ENCODE measurements at places on chromosomes 3 and 15. TPM values are rescaled to one million over a fixed set of nuclear protein-coding genes. Genes with fewer than 3 reads are reported as not detected.
A peak's percentile ranks its signal among the peaks of the same experiment; 100 is the strongest.

The MEX3B gene
- 2.9 TPM for total RNA-seq

The ALDH1A3 gene
- total RNA-seq = 7.0 TPM

- no peak for DNase-seq
These were observed 609.7 kb downstream of the VGLL3 start for GRCh38 chr3:86381247-86381646.

- no peak for DNase-seq
These were observed 30.8 kb downstream of the IRAK2 start for GRCh38 chr3:10195366-10196089.

GRCh38 chr3:122102191-122102935 is 47.2 kb downstream of the CD86 start:
- DNase-seq = no peak

- DNase-seq = peak; percentile 98
These were observed 284 bp upstream of the TSC22D2 start for GRCh38 chr3:150407808-150408220.

- no peak for DNase-seq
These were observed 170.9 kb upstream of the NSMCE3 start for GRCh38 chr15:29440541-29440940.

DNA sequence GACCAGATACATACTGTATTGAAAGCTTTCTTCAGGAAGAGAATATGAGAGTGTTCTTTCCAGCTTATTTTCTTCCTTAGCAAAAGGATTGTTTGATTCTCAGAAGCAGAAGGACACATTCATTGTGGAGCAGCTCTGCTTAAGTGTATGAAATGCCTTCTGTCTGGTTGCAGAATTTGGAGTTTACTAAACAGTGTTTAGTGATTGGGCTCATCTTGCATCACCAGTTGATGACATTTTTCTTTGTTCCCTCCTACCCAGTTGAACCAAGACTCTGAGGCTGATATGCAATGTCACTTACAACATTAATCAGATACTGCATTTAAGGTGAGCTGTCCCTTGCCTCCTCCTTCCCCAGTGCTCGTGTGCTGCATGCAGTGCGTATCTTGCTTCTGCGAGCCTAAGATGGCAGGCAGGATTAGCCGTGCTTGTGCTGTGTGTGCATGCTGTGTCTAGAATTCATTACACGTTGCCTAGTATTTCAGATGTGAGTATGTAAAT is 18.4 kb downstream of the ZBTB38 start:
- no peak for DNase-seq

DNA sequence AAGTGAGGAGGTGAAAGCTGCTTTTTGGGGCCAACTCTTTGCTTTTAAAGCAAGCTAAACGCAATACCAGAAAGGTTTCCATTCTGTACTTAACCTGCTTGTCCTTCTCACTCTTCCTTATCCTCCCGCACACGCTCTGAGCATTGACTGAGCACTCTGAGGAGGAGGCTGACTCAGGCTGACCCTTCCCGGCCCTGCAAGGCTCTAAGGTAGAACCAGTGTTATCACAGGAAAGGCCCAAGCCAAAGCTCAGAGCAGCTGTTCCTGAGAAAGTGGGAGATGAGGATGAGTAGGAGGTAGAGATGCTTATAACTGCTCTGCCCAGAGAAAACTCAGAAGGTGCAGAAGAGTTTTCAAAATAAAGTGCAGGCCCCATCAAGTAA is 2.3 kb downstream of the B3GNT5 start:
- no peak for DNase-seq

- no peak for DNase-seq
These were observed 147.9 kb downstream of the SERPINI1 start for GRCh38 chr3:167883452-167883851.

DNA sequence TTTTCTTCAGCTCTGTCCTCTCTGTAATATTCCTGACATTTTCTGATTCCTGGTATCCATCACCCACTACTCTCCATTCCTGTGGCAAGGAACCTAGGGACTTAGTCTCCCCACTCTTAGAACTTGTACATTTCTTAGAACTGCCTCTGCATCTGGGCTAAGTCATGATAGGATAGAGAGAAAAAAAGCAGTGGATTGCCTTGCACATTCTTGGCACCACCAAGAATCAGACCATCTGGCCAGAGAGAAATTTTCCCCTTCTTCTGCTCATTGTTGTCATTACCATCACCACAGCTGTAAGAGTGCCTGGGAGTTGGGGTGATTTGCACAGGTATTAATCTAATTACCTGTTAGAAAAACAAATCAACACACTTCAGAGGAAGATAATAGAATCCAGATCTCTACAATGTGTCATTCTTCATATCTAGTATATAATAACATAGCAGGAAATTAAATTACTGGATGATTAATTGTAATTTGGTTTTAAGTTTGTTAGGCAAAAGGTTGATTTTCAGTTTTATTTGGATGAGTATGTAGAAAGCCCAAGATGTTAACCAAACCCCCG is 264.8 kb upstream of the ZPLD1 start:
- DNase-seq = no peak

DNA sequence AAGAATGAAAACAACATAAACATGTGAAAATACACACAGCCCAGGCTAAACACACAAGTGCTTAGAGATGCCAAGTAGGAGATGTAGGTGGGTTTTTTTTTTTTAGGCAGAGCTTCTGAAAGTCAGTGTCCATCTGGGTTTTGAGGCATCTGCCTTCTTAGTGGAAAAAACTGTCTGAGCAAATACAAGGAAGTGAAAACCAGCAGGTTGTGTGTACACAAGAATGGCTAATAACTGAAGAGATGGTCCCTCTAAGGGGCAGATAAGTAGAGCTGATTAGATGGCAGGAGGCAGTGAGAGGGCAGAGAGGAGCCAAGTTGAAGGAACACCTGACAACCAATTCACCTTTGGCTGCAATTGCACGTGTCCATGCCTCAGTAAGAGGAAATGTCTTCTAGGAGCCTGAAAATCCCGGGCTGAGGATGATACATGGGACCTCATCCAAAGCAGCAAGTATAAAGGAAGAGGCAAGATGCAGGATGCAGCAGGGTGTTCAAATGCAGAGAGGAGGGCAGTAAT is 34.9 kb downstream of the CYP19A1 start:
- no peak for DNase-seq

DNA sequence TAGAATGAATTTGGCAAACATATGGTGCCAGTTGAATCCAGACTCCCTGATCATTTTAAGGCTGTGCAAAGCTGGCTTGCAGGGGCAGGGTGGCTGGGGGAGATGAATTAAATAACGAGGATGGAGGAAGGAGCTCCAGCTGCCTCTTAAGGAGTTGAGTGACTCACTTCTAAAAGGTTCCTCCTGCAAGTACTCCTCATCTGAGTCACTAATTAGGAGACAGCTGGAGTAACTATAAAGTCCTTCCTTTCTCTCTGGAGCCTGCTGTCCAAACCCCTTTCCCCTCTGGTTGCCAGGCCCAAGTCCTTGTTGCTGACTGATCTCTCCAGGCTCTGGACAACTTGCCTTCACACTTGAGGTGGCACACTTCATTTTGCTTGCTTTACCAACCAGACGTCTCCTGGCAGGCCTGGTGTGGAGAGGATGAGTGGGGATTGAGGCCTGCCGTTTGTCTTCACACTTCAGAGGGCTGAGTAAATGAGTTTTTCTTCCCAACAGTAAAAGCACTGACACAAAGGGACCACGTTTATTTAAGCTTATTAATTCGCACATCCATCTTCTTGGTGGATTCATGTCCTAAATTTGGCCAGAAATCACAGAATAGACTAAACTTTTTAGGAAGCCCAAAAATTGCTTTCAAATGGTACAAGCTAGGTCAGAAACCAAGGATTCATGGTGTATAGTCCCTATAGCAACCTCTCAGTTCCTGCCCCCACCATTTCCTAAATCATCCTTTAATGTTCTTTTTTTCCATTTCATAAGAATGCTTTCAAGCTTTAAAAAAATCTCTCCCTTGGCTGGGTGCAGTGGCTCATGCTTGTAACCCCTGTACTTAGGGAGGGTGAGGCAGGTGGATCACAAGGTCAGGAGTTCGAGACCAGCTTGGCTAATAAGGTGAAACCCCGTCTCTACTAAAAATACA is 90.5 kb upstream of the MYRIP start:
- DNase-seq = no peak

The MESP2 gene
- total RNA-seq = not detected

- no peak for DNase-seq
These were observed 14.8 kb upstream of the BUB1B start for GRCh38 chr15:40146037-40146436.

DNA sequence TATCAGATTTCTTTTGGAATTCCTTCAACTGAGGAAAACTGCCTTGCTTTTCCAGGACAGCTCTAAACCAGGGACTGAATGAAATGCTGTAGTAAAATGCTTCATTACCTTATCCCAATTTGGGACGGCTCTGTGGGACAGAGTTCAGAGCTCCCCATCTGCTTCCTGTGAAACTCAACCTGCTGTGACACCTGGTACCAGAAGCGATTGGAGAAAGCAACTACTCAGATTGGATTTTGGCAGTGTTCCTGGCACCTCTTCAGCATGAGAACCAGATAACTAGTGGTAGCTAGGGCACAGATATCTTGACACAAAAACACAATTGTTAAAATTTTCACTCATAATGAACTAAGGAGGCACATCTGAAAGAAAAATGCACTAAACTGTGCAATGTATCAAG is 539.1 kb downstream of the SI start:
- DNase-seq = no peak

DNA sequence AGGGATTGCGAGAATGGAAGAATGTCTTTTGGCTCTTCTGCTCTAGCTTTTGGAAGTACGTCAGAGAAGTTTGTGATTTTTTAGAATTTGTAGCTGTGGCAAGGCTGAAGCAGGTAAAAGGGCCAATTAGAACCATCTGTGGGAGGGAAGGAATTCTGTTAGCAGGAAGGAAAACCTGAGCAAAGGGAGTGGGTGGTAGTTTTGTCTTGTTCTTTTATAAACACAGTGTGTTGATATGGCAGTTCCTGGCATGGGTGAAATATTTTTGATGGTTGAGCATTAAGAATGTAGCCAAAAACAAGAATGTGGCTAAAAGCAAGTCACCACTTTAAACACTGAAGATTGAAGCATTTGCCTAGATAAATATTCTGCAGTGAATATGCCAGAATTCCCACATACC is 23.8 kb downstream of the DAG1 start:
- DNase-seq = no peak

DNA sequence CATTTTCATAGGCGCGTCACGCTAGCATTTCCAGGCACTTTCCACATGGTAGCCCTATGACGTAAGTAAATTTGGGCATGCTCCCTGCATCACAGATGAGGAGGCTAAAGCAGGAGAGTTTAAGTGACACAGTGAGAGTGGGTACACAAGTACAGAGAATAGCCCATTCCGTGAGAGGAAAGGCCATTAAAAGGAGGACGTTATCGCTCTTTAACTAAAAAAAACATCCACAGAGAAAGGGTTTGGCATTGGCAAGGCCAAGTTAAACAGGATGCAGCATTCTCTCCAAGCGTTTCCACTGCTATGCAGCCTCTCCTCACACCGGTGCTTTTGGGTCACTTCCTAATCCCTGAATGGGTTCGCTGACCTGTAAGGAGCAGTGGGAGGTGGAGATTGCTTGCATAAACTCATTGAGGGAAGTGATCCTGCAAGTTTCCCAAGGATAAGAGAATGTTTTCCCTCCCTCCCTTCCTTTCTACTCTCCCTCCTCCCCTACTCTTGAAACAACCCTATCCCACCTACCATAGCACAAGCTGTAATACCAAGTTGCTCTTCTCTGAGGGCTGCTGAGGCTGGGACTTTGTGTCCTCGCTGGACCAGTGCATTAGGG is 147.7 kb downstream of the VGLL4 start:
- DNase-seq = no peak

DNA sequence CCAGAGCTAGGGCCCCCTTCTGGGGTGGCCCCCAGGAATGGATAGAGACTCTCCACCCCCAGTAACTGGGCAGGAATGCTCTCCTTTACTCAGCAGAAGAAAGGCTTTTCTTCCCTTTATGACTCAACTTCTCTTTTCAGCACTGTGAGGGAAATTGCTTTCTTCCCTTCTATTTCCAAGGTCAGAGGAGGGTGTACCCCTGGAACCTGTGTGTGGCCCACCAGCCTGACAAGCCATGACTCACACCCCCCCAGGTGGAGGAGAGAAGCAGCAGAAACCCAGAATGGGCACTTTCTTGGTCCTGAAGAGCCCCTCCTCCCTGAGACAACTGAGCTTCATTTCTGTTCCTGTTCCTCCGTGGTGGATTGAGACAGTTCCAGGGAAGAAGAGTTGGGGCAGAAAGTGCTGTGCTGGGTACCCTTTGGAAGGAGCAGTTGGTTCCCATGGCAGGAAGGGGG is 2.7 kb upstream of the ANKRD63 start:
- DNase-seq = no peak

The SERPINI1 gene
- total RNA-seq = 13.8 TPM

DNA sequence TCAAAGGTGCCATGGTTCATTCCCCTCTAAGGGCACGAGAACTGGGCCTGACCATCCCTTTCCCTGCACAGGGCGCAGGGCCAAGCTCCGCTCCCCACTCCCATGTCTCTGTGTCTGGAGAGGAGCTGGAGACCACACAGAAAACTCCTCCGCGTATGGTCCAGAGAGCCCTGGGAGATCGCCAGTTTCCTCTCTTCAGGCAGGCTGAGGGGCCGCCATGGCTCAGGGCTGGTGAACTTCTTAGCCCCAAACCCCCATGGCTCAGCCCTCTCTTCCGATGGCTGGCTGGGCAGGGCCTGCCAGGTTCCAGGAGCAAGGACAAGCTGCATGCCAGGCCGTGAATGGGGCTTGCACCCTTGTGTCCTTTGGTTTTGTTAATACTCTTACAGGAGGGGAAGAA is 52.9 kb downstream of the EXOG start:
- no peak for DNase-seq

The SUCNR1 gene
- 3.2 TPM for total RNA-seq

DNA sequence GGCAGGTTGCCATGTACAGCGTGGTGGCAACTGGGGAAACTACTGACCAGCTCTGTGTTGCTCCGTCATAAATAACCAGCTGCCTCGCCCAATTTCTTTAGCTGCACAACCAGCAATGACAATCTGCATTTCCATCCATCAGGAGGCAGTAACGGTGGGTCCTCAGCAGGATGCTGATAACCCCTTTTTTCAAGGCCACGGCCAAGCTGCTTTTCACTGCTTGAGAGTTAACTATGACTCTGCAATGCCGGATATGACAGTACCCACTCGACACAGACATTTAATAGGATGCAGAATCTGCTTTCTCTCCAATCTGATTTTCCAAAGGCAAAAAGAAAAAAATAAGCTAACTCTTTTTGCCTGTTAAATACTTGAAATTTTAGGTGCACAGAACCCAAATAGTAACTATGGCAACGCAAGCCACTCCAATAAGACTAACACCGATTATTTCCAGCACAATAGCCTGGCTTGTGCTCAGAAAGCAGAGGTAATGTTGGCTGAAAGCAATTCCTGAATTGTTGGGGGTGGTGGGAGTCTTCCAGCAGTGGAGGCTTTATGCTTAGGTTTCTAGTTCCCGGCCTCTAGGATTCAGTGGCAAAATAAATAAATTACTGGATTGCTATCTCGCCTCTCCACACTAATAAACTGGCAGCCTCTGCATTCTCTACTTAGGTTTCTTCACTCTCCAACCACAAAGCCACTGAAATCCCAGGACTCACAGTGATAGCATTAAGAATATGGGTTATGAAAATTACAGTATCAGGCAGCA is 31.2 kb upstream of the SRGAP3 start:
- no peak for DNase-seq

- DNase-seq = peak; percentile 83
These were observed 106.4 kb downstream of the FBLN2 start for GRCh38 chr3:13655061-13655913.

The HACD2 gene
- 17.2 TPM for total RNA-seq

The ACTC1 gene
- total RNA-seq = 107 TPM

All from aorta (tissue), 5 donors.